ENCODE measurements at places on chromosomes 1 and 21. TPM values are rescaled to one million over a fixed set of nuclear protein-coding genes. Genes with fewer than 3 reads are reported as not detected.

The ZNF648 gene
- not detected for total RNA-seq

The GPR52 gene
- total RNA-seq, result 4.0 TPM

The GJA5 gene
- total RNA-seq, result 63.2 TPM

The CLDN14 gene
- not detected for total RNA-seq

The SH2D2A gene
- total RNA-seq, result 4.2 TPM

The FBLIM1 gene
- total RNA-seq, result 18.8 TPM

The MYOG gene
- not detected for total RNA-seq

The LEFTY2 gene
- 0.36 TPM for total RNA-seq

The UBL4B gene
- total RNA-seq, result 0.63 TPM

The IFT25 gene
- total RNA-seq, result 24.6 TPM

The TNNT2 gene
- 2.1 TPM for total RNA-seq

The FAM163A gene
- not detected for total RNA-seq

The EDN2 gene
- total RNA-seq, result not detected

The KCND3 gene
- total RNA-seq, result 10.9 TPM

The OR2T29 gene
- not detected for total RNA-seq

The SPATA45 gene
- total RNA-seq, result not detected

The CFHR5 gene
- total RNA-seq, result not detected

The G0S2 gene
- 423 TPM for total RNA-seq

The DNASE2B gene
- 1.3 TPM for total RNA-seq

GRCh38 chr1:156246241-156246780, 1.5 kb downstream of the PAQR6 start:
- no peak for DNase-seq

GRCh38 chr1:62415687-62416086, 21.2 kb upstream of the USP1 start:
- no peak for DNase-seq

- DNase-seq, result no peak
These were observed 15.0 kb upstream of the SDC3 start for GRCh38 chr1:30923597-30923996.

- DNase-seq, result no peak
These were observed 169.7 kb downstream of the PBX1 start for GRCh38 chr1:164728719-164729118.

DNA sequence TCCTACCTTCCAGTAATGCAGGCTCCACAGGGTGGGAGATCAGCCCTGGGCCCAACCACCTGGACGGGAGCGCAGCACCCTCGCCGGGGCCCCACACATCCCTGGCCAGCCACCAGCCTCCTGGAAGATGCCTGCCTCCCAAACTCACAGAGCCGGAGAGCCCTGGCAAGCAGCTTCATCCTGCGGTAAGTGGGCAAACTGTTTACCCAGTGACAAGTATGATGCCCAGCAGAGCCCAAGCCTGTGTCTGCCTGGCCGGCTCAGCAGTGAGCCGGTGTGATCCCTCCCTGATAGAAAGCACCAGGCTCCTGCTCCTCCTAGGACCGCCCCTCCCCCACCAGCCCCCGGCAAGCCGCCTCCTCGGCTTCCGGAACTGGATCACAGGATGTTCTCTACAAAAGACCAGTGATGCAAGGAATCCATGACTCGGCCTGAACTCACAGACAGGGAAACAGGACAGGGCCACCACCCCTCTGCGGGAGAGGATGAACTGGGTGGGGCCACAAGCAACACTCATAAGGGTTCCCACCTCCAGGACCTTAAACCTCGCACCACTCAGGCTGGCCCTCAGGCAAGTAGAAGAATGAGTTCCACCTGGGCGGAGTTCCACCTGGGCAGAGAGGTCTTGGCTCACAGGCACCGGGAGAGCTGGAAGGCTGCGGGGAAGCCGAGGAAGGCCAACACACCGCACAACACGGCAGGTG, 7.9 kb downstream of the ACOT7 start:
- DNase-seq, result no peak

DNA sequence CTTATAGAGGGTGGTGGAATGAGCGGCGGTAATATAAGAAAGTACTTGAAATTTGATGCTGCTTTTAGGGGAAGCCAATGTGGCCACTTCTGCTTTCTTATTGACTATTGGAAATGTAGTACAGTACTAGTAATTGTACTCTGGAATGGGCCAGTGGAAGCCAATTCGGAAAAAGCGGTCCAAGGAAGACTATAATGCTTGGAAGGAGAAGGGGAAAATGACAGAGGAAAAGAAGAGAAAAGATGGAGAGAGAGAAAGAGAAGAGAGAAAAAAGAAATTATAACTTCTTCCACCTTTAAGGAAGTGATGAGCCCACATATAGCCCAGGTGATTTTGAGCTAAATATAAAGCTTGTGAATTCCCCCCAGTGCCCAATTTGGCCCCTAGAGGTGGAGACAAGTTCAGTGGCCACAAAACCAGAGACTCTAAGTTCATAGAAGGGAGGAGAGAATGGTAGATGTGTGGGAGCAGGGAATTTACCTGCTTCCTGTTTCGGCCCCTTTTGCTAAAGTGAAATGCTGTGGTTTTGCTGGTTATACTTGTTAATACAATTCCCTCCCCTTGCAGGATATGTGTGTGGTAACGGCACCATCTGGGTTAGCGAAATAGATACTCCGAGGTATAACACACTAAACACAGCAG, 35.7 kb upstream of the DUSP10 start:
- no peak for DNase-seq

- no peak for DNase-seq
These were observed 23.9 kb upstream of the RPTN start for GRCh38 chr1:152182944-152183361.

DNA sequence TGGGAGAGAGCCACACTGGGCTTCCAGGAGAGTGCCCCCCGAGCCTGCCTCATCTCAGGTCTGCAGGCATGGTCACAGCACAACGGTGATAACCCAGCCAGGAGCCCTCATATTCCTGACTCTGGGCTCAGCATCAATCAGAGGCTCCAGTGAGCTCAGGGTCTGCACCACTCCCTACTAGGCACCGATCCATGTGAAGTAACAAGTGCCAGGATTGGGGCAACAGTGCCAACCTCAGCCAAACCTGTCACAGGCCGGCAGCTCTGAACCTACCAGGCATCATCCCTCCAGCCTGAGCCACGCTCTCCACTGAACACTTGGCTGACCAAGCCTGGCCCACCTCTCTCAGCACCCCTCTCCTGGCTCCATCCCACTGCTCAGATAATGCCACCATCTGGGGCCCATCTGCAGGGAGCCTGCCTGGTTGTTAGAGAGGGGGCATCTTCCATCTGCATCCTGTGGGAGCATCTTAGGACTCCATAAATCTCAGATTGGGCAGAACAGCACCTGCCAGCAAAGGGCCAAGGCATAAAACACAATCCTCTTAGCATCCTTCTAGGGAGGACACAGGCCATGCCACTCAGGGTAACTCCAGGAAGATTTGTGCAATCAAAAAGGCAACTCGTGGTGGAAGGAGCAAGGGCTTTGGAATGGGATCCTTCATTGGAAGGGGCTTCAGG, 213.7 kb upstream of the CSF3R start:
- no peak for DNase-seq

DNA sequence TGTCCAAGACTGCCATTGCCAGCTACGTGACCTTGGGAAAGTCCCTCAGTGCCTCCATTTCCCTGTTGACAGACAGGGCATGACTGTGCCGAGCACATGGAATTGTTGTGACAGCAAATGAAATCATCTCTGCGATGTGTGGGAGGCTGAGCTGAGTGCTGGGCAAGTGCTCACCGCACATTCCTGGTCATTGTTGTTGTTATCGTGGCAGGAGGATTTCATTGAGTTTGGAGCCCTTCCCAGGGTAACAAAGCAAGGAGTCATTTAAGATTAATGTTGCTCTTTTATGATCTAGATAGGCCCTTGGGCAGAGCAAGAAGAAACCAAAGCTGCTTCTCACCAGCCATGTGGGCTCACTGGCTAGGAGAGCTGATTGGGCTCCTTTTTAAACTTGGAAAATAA, 39.6 kb upstream of the ITPKB start:
- no peak for DNase-seq

DNA sequence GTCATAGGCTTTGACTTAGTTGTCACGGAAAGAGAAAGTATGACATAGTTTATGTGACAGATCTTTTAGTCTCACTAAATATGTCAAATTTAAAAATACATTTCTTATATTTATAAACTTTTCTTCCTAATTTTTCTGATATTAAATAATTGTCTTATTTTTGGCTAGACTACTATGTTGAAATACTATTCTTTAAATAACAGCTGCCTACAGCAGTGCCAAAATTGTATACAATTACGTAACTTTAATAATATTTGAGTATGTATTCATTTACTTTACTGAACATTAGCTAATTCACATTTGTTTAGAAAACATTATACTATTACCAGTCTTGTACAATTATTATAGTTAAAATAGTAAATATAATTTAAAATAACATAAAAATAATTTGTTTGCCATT, 137.4 kb downstream of the ADGRL4 start:
- no peak for DNase-seq

GRCh38 chr1:18564676-18565075, 66.0 kb upstream of the PAX7 start:
- no peak for DNase-seq

- no peak for DNase-seq
These were observed 38.0 kb downstream of the SAMD13 start for GRCh38 chr1:84339503-84339902.

DNA sequence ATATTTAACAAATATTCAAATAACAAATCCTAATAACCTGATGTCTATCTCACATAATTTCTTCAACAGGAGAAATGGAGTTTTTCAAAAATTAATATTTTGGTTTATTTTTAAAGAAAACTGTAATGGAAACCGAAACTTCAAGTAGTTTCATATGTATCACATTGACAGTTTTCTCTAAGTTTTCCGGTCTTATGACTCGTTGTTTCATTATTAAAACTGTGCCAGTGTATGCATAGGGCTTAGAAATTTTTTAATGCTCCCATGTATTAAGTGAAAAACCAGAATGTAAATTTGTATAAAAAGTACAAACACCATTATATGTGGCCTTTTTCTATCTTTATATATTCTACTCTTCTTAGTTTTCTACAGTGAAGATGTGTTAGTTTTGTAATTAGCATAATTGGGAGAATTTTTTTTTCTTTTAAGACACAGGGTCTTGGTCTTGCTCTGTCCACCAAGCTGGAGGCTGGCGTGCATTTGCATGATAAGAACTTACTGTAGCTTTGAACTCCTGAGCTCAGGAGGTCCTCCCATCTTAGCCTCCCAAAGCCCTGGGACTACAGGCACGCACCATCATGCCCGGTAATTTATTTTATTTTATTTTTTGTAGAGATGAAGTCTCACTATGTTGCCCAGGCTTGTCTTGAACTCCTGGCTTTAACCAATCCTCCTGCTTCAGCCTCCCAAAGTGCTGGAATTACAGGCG, 43.9 kb upstream of the SAMSN1 start:
- no peak for DNase-seq

- no peak for DNase-seq
These were observed 30.8 kb upstream of the ADARB1 start for GRCh38 chr21:45043541-45044020.

- DNase-seq, result no peak
These were observed 65.8 kb downstream of the LYPLAL1 start for GRCh38 chr1:219239518-219239917.

- DNase-seq, result no peak
These were observed 996.2 kb downstream of the AMY1C start for GRCh38 chr1:104745875-104746274.

GRCh38 chr1:61591351-61591750, 133.6 kb downstream of the TM2D1 start:
- DNase-seq, result no peak

- no peak for DNase-seq
These were observed 246.3 kb downstream of the SIPA1L2 start for GRCh38 chr1:232383455-232384123.

DNA sequence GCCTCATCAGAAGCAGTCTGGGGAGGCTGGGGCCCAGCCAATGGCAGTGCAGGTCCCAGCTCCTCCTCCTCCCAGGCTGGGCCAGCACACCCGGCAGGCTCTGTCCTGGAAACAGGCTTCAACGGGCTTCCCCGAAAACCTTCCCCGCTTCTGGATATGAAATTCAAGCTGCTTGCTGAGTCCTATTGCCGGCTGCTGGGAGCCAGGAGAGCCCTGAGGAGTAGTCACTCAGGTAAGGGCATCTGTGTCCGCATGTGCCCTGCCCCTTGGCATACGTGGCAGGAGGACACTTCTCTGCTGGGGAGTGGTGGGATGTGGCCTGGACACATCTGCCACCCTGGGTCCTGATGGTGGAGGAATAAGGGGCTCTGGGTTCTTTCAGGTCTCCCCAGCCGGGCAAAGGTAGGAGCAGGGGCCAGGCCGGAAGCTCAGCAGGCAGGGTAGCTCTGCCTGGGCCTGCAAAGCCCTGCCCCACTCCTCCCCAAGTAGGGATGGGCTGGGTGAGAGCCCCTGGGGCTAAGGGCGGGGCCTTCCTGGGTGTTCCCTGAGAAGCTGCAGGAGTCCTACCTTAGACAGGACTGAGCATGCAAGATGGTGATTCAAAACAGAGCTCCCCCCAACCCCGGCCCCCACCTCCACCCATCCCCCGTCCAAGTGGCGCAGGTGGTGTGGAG, at the start of gene GJB5:
GJB5 (plus strand) TSS at position 84 of the 674 bp plus-strand sequence. CDS start 2,284 bp downstream, outside the sequence.
- no peak for DNase-seq

DNA sequence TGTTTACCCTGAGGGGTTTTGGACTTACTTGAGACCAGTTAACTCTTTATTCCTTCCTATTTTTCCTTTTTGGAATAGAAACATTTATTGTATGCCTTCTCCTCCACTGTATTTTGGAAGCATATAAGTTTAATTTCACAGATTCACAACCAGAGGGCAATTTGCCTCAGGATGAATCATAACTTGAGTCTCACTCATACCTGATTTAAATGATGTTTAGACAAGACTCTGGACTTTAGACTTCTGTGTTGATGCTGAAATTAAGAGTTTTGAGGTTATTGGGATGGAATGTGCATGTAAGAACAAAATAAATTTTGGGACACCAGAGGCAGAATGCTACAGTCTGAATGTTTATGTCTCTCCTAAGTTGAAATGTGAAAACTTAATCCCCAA, 7.1 kb upstream of the ADAM30 start:
- DNase-seq, result no peak

DNA sequence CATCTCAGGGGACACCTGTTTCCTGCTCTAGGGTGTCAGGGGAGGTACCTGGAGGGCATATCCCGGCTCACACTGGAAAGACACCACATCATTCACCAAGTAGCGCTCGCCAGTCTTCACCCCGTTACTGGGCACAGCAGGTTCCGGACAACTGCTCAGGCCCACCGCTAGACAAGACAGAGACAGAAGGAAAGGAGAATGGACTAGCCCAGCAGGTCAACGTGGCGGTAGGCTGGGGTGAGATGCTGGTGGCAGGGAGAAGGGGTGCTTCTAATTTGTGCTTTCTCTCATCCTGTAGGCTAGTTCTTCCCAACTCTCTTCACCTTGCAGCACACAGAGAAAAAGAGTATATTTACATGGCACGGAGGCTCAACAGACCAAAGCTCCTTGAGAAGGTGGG, 145.0 kb downstream of the ZSCAN20 start:
- DNase-seq, result no peak

- no peak for DNase-seq
These were observed 79.0 kb upstream of the SYT6 start for GRCh38 chr1:114232691-114233090.

GRCh38 chr1:11434926-11435325, 44.0 kb upstream of the DISP3 start:
- no peak for DNase-seq
